Spleen (tissue), 13 donors: ENCODE measurements at places on chromosomes 16 and 17. TPM values are rescaled to one million over a fixed set of nuclear protein-coding genes. Genes with fewer than 3 reads are reported as not detected.

DNA sequence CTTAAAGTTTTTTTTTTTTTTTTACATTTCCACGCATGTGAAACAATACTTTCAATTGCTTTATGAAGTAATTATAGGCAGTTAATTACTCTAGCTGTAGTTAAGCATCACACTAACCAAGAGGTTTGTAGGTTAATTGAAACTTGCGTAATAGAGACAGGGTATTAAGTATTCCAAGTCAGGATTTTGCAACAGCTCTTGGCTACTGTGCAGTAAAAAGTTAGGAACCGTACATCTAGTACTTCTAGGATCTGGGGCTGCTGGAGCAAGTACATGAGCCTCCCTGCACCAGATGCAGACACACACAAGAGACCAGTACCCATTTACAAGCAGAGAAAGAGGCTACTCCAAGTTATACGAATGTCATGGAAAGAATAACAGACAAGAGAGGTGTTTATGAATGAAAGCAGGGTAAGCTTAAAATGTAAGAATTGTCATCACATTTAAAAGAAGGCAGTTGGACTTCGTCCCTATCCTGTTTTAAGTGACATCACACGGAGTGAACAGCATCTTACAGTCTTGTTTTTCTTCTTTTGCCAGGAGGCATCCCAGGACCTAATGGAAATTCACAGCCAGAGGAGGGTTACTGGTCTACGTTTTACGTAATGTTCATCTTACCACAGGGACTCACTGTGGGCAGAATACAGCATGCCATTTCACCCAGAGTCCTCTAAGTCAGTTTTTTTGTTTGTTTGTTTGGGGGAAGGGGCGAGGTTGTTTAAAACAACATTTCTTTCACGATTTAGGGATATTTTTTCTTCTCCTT lies 379.6 kb upstream of the PSMD7 start:
- H3K36me3 ChIP-seq: no peaks in the 10 kb centered on the region
- no peaks in the 10 kb centered on the region for H3K27me3 ChIP-seq
- H3K4me1 ChIP-seq: no peaks in the 10 kb centered on the region
- no peak overlapping the region for H3K4me3 ChIP-seq
- DNase-seq: no peak
- H3K27ac ChIP-seq: no peak overlapping the region

DNA sequence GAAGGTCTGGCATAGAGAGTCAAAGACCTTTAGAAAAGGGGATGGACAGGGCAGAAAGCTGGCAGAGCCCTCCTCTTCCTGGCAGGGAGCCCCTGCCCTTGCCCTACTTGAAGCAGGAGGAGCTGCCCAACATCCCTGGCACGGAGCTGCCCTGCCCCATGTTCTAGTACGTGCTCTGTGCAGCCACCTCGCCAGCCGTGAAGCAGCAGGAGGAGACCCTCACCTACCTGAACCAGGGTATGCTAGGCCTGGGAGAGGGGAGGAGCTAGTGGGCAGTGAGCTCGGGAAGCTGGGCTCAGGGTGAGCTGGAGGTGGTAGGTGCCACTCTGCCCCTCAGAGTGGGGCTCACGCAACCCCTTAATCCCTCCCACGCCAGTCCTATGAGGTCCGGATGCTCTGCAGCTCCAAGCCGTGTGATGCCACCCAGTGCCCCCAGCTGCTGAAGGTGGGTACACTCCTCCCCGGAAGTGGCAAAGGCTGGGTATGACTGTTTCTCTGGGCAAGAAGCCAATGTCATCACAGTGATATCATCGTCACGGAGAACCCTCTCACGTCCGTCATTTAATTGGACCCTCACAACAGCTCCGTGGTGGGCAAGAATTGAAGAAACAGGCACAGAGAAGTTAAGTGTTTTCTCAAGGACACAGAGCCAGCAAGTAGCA lies 12.7 kb upstream of the STAC2 start:
- DNase-seq: peak; percentile 89
- H3K4me3 ChIP-seq: no peak overlapping the region
- peaks cover 7% of the 10 kb centered on the region for H3K4me1 ChIP-seq
- no peaks in the 10 kb centered on the region for H3K27me3 ChIP-seq
- H3K27ac ChIP-seq: peak overlapping the region; percentile 87

DNA sequence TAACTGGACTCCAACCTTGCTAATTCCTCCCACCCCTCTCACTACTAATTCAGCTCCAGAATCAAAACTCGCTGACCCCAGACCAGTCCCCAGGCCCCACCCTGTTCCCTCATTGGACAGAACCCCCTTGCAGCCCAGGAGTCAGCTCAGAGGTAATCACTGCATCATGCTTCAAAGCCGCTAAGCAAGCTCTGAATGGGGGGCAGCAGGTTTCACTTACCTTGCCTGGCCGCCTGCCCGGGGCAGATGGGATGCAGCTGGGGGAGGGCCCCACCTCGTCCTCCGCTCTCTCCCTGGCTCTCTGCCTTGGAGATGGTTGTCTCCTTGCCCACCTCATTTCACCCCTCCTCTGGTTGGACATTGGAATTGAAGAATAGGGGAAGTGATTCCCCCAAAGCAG lies 4.8 kb upstream of the NGFR start:
- peaks cover 64% of the 10 kb centered on the region for H3K27me3 ChIP-seq
- no peaks in the 10 kb centered on the region for H3K36me3 ChIP-seq
- H3K27ac ChIP-seq: no peak overlapping the region
- H3K4me1 ChIP-seq: peaks cover 4% of the 10 kb centered on the region
- no peak for DNase-seq

DNA sequence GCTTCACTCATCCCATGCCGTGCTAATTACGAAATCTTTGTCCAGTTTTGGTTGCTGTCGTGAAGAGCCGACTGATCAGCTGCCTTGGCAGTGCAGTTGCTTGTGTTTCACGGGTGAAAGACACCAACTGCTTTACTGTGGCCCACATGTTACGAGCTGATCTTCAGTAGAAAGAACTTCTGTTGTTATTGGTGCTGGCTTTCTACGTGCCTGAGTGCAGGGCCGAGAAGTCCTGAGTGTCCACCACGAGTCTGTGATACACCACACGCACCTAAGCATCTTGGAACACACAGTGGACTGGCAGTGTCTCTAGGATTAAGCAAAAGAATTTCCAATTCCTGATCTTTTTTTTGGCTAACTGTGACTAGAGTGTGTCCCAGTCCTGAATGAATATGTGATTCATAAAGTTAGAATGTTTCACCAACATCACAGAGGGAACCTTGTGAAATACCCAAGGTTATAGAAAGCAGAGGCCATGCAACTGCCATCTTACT lies 70.4 kb upstream of the CLEC18A start:
- no peak overlapping the region for H3K4me3 ChIP-seq
- H3K27me3 ChIP-seq: no peaks in the 10 kb centered on the region
- peaks cover 27% of the 10 kb centered on the region for H3K36me3 ChIP-seq

- H3K36me3 ChIP-seq: peaks cover 100% of the 10 kb centered on the region
- no peaks in the 10 kb centered on the region for H3K4me1 ChIP-seq
- H3K4me3 ChIP-seq: no peak overlapping the region
Observed at GRCh38 chr17:28634206-28634865, 10.6 kb downstream of the BLTP2 start.

PDILT gene
- total RNA-seq: not detected
